ENCODE measurements at places on chromosomes 4 and X.

DNA sequence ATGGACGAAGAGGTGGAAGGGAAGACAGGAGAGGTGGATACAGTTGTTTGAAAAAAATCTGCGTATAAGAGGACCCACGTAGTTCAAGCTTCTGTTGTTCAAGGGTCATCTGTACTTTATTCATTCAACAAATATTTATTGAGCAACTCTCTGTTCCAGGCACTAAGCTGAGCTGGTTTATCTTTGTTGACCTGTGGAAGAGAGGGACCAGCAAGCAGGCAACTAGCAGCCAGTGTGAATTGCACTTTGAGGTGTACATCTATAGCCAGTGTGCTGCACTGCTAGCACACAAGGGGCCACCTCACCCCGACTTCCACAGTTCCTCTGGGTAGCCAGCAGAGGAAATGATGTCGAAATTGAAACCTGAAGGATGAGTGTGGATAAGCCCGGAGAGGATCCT, 191.4 kb downstream of the SOWAHB start:
- no peak for DNase-seq

- DNase-seq, result no peak
Measured at GRCh38 chr4:185800266-185800945, 11.6 kb downstream of the SORBS2 start.

DNA sequence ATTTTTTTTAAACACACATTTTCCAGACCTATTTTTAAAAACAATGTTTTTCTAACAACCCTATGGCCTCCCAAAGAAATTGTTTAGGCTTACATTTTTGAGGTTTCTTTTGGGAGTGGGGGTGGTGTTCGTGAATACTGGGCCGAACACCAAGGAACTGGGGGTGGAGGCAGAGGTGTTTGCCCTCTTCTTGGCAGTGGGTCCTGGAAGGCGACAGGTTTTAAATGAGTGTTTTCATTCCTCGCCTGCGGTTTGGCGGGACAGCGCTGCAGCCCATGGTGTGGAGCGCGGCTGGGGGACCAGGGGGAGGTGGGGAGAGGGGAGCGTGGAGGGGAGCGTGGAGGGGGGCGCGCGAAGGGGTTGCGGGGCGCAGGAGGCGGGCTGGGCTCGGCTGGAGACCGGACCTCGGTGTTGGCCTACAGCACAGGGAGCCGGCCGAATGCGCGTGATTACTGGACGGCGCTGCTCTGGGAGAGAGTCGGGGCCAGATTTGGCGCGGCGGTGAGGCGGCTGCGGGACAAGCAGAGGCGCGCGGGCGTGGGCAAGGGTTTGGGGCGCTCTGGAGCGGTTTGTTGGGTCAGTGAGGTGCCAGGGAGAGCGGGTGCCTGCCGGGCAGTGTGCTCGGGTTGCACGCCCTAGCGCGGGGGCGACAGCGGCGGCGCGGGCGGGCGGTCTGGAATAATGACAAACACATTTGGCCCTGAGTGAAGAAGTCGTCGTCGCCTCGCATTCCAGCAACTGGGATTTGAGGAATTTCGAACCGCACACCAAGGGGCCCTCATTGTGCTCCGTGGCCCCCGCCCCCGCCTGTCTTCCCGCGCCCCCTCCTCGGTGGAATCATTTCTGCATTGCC, 764 bp downstream of the PDGFRA start:
- no peak for DNase-seq

DNA sequence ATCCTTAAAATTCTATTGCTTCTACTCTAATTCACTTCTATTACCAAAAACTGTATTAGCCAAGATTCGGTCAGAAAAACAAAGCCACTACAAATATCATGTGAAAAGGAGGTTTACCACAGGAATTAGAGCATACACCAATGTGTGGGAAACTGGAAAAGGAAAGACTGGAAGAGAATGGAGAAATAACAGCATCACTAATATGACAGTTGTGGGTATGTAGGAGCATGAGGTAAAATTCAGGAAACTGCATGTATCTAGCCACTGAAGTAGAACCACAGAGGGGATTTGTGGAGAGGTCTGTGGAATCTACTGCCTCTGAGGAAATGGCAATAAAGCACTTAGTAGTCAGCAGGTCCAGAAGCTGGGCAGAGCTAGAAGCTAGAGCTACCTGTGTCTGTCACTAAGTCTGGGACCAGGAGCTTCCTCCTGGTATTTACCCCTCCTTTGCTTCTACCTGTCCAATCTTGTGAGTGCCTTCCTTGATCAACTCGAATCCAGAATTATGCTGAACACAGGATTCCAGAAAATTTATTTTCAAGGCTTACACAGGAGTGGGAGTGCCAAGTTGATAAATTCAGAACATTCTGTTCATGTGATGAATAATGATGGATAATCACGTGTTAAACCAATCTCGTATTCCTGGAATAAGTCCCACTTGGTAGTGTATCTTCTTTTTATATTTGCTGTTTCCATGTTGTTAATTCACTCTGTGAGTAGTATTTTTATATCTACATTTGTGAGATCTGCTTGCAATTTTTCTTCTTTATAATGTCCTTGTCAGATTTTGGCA, 52.6 kb downstream of the NAF1 start:
- DNase-seq, result no peak

DNA sequence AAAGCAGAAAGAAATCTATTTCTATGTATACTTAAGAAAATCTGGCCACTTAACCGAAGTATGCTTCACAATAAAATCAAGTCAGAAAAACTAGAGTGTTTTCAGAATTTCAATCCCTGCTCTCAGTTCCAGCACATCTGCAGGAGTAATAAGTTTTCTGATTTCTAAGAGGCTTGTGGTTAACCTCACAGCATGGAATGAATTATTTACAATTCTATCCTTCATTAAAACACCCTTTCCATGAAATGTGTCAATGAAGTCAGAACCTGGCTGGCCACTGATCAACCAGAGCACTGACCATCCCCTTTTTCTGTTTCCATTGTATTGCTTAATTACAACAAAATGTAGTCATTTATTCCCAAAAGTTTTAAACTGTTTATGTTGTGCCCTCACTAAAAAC, 781.4 kb upstream of the INTU start:
- no peak for DNase-seq

Data from activated CD8-positive, alpha-beta T cell treated with anti-CD3 and anti-CD28 coated beads, Interleukin-2, amount 10 ng/mL, durations not matched to agents 7 days and 5 days (primary cell).